Right ventricle myocardium inferior (tissue), 1 donor: ENCODE measurements at places on chromosomes 5 and 9. TPM values are rescaled to one million over a fixed set of nuclear protein-coding genes. Genes with fewer than 3 reads are reported as not detected.

Gene TTC23L
- total RNA-seq = not detected

Gene OLFM1
- 17.9 TPM for total RNA-seq

Gene ICE1
- 18.3 TPM for total RNA-seq

Gene PCDHGA3
- 9.8 TPM for total RNA-seq

Gene NCS1
- total RNA-seq = 5.0 TPM
